ENCODE measurements at places on chromosomes 16 and 17.

DNA sequence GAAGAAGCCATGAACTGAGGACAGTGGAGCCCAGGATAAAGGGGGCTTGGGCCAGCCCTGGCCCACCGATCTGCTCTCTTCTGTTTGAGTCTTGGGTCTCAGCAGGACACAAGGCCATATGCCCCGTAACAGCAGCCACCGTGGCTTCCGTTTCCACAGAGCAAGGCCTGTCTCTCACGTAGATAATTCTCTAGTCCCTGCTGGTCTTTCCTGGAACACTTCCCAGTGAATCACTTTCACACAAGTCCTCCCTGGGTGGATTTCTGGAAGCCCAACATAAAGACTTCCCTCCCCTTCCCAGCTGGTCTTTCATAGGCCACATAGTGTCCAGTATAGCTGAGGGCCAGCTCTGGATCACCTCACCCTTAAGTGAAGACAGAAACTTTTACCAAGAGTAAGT is 19.9 kb upstream of the C16orf78 start:
- no peak for DNase-seq

DNA sequence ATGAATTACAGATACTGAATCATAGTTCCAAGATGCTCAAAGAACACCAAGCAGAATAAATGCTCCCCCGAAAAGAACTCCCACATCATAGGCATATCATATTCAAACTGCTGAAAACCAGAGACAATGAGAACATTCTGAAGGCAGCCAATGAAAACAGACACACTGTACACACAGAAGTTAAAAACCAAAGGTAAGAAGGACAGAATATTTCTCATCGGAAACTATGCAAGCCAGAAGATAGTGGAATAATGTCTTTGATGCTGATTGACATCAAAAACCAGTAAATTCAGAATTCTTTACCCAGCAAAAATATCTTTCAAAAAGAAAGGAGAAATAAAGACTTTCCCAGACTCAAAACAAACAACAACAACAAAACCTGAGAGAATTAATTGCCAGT is 73.8 kb upstream of the IRX5 start:
- no peak for DNase-seq

GRCh38 chr17:43578699-43579565 is 32.8 kb upstream of the ETV4 start:
- DNase-seq = peak; percentile 35

DNA sequence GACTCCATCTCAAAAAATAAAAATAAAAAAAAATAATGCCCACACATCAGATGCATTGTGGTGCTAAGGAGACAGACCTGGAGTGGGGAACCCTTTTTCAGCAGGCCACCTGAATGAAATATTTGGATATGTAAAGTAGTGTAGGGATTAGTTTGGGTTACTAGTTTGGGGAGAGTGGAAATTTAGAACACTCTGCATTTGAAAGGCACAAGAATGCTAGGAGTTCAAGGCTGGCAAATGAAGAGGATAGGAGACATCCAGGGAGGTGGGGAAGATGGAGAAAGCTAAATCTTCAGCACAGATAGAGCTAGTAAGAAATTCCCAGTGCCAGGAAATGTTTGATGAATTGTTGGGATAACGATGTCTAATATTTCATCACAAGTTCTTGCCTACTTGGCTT is 298.3 kb upstream of the ERCC4 start:
- no peak for DNase-seq

DNA sequence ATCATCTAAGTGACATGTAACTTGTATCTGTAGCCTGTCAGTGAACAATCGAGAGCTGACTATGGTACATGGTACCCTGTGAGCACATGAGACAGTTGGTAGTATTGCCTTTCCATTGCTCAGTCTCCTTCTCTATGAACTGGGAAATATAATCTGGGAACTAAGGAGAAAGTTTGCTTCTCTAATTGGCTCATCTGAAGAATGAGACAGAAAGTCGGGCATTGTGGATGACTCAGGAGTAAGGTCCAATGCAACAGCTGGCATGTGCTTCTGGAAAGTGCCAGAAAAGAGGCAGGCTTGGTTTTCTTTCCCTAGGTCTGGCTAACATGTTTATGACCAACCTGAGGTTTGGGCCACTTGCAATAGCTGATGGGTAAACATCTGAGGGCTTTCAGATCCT is 51.9 kb downstream of the ZZEF1 start:
- no peak for DNase-seq

GRCh38 chr17:64536913-64537312 is 30.1 kb downstream of the CEP95 start:
- no peak for DNase-seq

GRCh38 chr16:58454856-58455255 is 45.1 kb upstream of the NDRG4 start:
- DNase-seq = no peak

DNA sequence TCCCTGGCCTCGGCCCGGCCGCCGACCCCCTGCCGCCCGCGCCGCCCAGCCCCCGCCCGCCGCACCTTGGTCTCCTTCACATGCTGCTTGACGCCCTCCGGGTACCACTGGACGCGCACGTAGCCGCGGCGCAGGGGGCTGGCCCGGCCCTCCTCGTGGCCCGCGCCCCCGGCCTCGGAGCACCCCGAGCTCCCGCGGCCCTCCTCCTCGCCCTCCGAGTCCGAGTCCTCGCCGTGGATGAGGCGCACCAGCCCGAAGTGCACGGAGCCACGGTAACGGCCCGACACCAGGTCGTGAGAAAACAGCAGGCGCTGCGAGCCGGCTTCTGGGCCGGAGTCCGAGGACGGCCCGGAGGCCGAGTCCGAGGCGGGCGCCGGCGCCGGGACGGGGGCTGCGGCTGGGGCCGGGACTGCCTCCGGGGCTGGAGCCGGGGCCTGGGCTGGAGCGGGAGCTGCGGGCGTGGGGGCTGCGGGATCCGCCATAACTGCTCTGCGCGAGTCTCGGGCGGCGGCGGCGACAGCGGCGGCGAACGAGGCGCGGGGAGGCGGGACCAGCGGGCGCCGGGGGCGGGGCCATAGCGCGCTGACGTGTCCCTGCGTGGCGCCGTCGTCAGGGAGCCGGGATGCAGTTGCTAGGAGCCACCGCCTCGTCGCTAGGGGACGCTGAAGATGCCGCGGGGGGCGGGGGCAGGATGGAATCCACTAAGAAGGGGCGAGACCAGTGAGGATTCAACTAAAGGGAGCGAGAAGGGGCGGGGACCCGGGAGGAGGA is at the start of gene UBE2O:
UBE2O (minus strand) TSS at position 493 of the 771 bp plus-strand sequence; CDS start at position 482, 11 bp downstream.
- DNase-seq = peak; percentile 93

DNA sequence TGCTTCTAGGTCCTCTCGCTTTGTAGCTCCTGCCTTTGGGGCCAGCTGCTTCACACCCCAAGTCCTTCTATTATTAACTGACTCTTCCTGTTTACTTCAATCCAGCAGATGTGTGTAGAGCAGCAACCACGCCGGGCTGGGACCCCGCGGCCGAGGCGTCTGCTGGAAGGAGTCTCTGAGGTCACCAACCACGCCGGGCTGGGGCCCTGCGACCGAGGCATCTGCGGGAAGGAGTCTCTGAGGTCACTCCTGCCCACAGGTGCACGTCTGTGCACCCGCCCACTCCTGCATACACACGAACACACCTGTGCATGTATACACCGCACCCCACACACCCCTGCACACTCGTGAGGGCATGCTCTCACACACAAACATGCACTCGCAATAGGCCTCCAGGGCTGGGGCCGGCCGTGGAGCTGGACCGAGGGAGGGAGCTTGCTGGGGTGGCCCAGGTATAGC is 7.8 kb upstream of the TEX19 start:
- no peak for DNase-seq

DNA sequence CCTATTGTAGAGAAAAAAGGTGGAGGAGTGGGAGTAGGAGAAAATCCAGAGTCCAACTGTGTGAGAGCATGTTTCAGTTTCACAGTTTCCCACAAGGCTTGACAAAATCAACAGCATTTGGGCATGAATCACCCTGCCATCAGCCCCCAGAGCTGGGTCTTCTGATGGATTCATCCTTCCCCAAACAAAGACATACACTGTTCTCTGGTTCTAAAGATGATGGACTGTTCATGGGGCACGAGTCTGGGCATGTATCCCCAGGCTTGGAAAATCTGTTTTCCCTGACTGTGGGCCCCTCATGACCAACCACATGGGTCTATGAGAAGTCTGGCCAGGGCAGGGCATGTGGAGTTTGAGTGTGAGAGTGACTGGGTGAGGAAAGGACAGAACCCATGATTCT is 210.4 kb upstream of the IRX5 start:
- no peak for DNase-seq

DNA sequence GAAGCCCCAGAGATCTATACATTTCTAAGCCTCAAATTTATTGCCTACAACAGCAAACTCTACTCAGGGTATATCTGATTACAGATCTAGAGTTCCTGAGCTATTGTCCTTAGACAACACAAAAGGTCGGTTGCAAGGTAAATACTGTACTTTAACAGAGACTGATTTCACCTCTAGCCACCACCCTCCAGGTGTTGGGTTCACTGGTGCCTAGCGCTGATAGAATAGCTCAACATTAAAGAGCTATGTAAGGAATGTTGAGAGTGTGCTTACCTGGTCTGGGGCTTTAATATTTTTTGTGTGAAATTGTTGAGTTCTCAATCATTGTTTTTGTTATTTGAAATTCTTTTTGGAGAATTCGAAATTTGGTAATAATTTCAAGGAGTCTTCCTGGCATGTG is 277.0 kb upstream of the PSMD7 start:
- DNase-seq = no peak

- no peak for DNase-seq
Observed at GRCh38 chr16:23072084-23072599, 77.1 kb downstream of the USP31 start.

DNA sequence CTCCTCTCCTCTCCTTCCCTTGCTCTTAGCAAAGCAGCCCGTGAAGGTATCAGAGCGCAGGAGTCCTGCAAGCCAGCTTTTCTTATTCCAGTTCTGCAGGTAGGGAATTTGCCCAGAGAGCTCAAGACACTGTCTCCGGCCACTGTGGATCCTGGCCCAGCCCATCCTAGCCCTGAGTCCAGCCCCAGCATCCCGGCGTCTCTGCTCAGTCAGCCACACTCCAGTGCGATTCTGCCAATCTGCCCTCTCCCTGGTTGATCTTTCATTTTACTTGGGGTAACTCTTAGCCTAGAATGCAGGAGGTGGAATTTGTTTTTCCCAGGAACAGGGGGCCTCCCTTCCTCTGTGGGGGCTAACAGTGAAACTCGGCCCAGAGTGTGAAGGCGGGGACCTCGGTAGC is 176.9 kb upstream of the GSE1 start:
- no peak for DNase-seq

GRCh38 chr16:24118126-24118821 is 137.9 kb upstream of the CACNG3 start:
- no peak for DNase-seq

- no peak for DNase-seq
Observed at GRCh38 chr17:62712171-62712581, 84.7 kb downstream of the MRC2 start.
